ENCODE measurements at places on chromosomes 2 and 18.

GRCh38 chr2:192347542-192347941 is 152.8 kb upstream of the TMEFF2 start:
- H3K27me3 ChIP-seq, result no peaks in the 10 kb centered on the region
- no peaks in the 10 kb centered on the region for H3K4me1 ChIP-seq
- H3K4me3 ChIP-seq, result no peak overlapping the region
- no peak for DNase-seq
- H3K36me3 ChIP-seq, result no peaks in the 10 kb centered on the region

- no peak overlapping the region for H3K27ac ChIP-seq
- H3K27me3 ChIP-seq, result no peaks in the 10 kb centered on the region
- no peak overlapping the region for H3K4me3 ChIP-seq
- no peaks in the 10 kb centered on the region for H3K4me1 ChIP-seq
- H3K36me3 ChIP-seq, result no peaks in the 10 kb centered on the region
Observed at GRCh38 chr2:48479915-48480314, 50.0 kb upstream of the STON1 start.

DNA sequence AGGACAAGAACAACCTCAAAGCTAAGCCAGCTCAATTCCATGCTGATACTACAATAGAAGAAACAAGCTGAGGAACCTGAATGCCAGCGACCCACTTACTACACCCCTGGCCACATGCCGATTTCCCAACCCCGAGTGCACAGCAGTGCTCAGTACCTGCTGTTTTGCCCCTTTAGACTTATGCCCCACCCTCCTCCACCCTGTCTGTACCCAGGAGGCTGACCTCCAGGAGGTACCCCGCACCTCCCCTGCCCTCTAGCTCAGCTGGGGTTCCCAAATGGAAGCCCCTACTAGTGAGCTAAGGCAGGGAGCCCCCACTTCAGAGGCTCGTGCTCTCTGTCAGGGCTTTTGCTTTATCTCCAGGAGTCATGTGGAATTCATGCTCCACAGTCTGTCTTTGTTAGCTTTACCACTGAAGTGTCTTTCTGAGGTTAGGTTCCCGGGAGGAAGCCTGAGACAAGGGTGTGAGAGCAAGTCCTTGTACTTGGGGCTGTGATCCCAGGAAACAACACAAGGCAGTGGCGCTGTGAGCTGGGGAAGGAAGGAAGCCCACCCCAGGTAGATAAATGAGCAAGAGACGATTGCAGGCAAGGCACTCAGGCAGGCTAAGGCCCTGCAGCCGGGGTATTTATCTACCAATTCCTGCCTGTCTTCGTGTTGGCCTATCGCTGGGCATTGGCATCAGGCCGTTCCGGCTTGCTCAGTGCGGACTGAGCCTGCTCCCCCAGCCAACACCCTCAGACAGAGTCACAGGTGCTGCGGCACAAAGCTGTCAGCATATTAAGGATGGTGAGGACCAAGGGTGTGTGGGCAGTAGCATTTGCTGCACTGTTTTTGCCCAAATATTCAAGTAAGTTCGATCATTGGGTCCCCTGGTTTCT is 220.5 kb downstream of the CYP26B1 start:
- H3K36me3 ChIP-seq, result no peaks in the 10 kb centered on the region
- peaks cover 27% of the 10 kb centered on the region for H3K4me1 ChIP-seq
- no peaks in the 10 kb centered on the region for H3K27me3 ChIP-seq
- H3K4me3 ChIP-seq, result no peak overlapping the region
- DNase-seq, result peak; percentile 54
- no peak overlapping the region for H3K27ac ChIP-seq

- no peak for DNase-seq
- no peaks in the 10 kb centered on the region for H3K4me1 ChIP-seq
- H3K27ac ChIP-seq, result no peak overlapping the region
- no peak overlapping the region for H3K4me3 ChIP-seq
- H3K27me3 ChIP-seq, result no peaks in the 10 kb centered on the region
- no peaks in the 10 kb centered on the region for H3K36me3 ChIP-seq
Observed at GRCh38 chr2:113709022-113709421, 47.4 kb downstream of the SLC35F5 start.
